ENCODE measurements at places on chromosomes 13 and 19.

- no peak for DNase-seq
- peaks cover 44% of the 10 kb centered on the region for H3K4me1 ChIP-seq
- no peak overlapping the region for H3K27ac ChIP-seq
- H3K4me3 ChIP-seq: no peak overlapping the region
- peaks cover 23% of the 10 kb centered on the region for H3K36me3 ChIP-seq
These were observed 1.7 kb downstream of the RBM26 start for GRCh38 chr13:79404361-79404760.

- H3K36me3 ChIP-seq: peaks cover 40% of the 10 kb centered on the region
- H3K27me3 ChIP-seq: no peaks in the 10 kb centered on the region
- peaks cover 51% of the 10 kb centered on the region for H3K4me1 ChIP-seq
- peak overlapping the region; percentile 65 for H3K4me3 ChIP-seq
- DNase-seq: no peak
These were observed 12.5 kb downstream of the PBX4 start for GRCh38 chr19:19606021-19606420.

DNA sequence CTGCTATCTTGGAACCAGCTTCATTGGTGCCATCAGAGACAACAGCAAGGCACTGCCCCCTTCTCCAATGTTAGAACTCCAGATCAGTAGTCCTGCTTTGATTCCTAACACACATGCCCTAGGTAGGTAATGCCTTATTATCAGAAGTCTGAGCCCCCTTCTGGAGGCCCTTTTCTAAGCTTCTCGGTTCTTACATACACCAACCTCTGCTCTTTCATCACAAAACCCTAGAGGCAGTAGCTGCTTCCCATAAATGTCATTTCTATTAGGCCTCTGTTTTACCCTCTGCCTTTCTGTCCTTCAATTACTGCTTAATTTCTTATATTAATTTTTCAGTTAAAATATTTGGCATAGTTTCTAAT is 65.3 kb upstream of the KLHL1 start:
- H3K4me1 ChIP-seq: no peaks in the 10 kb centered on the region
- no peaks in the 10 kb centered on the region for H3K36me3 ChIP-seq
- no peak for DNase-seq
- no peaks in the 10 kb centered on the region for H3K27me3 ChIP-seq

GRCh38 chr19:7509625-7510024 is 6.3 kb upstream of the ZNF358 start:
- no peak overlapping the region for H3K27ac ChIP-seq
- peaks cover 11% of the 10 kb centered on the region for H3K4me1 ChIP-seq
- no peak for DNase-seq
- H3K27me3 ChIP-seq: peaks cover 24% of the 10 kb centered on the region
- H3K4me3 ChIP-seq: no peak overlapping the region

GRCh38 chr13:101301053-101301452 is 115.3 kb downstream of the NALCN start:
- peaks cover 3% of the 10 kb centered on the region for H3K27me3 ChIP-seq
- DNase-seq: no peak
- no peak overlapping the region for H3K4me3 ChIP-seq
- H3K27ac ChIP-seq: no peak overlapping the region
- H3K4me1 ChIP-seq: no peaks in the 10 kb centered on the region
- no peaks in the 10 kb centered on the region for H3K36me3 ChIP-seq

- no peak overlapping the region for H3K27ac ChIP-seq
- no peak overlapping the region for H3K4me3 ChIP-seq
- H3K4me1 ChIP-seq: peaks cover 6% of the 10 kb centered on the region
- H3K36me3 ChIP-seq: no peaks in the 10 kb centered on the region
These were observed 16.9 kb downstream of the TJP3 start for GRCh38 chr19:3725121-3725520.

DNA sequence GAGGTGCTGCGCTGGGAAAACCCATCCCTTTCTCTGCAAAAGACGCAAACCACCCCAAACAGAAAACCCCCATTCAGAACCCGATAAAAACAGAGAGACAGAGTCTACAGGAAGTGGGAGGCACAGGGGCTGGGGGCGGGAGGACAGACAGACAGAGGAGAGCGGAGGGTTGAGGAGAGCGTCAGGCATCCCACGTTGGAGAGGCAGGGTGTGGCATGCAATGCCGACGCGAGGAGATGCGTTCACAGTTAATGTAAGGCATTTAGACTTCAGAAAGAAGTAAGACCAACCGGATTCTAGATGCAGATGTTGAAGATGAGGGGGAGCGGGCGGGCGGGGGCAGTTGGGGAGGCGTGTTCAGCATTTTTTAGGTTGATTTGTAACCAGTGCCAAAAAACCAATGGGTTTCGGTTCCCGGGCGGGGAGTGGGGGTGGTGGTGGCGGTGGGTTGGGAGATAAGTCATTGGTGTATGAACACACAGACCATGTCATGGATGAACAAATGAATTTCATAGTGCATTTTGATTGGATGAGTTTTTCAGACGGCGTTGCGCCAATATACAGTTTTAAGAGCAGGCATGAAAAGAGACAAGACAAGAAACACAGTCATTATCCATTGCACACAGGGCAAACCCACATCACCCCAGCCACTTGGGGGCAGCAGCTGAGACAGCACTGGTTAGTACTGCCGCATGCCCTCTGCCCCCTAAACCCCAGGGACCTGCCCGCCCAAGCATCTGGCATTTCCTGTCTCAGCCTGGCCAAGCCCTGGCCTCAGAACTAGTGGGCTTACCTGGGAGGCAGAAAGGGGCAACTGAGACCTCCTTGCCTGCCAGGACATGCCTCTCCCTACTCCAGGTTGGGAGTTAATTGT is 91.3 kb downstream of the IER2 start:
- H3K27ac ChIP-seq: peak overlapping the region; percentile 67
- no peaks in the 10 kb centered on the region for H3K27me3 ChIP-seq
- peak overlapping the region; percentile 54 for H3K4me3 ChIP-seq
- no peak for DNase-seq
- H3K36me3 ChIP-seq: no peaks in the 10 kb centered on the region

- no peak for DNase-seq
- H3K36me3 ChIP-seq: no peaks in the 10 kb centered on the region
These were observed 96.1 kb downstream of the MYO16 start for GRCh38 chr13:108725471-108725870.

DNA sequence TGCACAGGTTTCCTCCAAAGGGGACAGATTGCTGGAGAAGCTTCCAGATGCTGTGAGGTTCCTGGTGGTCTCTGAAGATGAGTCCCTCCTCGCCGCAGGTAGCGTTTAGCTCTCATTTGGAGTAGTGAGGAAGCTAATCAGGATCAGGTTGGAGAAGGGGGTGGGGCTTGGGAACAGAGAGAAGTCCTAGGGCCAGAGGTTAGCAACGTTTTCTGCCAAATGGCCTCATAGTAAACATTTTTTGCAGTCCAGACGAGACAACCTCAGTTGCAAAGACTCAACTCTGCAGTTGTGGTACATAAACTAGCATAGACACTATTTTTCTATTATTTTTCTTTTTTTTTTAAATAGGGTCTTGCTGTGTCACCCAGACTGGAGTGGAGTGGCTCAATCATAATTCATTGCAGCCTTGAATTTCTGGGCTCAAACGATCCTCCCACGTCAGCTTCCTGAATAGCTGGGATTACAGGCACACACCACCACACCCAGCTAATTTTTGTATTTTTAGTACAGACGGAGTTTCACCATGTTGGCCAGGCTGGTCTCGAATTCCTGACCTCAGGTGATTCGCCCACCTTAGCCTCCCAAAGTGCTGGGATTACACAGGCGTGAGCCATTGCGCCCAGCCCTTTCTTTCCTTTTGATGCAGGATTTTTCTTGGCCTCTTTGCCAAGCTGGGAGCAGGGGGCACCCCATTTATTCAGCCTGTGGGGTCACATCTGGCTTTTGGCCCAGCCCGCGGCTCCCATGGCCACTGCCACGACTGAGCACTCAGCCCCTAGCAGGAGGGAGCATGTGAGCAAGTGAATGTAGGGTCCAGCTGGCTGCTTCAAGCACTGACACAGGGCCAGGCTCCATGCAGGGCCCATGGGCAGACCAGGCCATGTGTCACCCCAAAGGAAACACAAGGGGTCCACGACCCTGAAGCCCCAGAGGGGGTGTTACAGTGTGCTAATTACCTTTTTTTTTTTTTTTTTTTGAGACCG is 34.4 kb upstream of the SIN3B start:
- H3K4me1 ChIP-seq: no peaks in the 10 kb centered on the region
- no peak for DNase-seq
- no peaks in the 10 kb centered on the region for H3K36me3 ChIP-seq
- no peak overlapping the region for H3K27ac ChIP-seq
- H3K4me3 ChIP-seq: no peak overlapping the region
- no peaks in the 10 kb centered on the region for H3K27me3 ChIP-seq
